Right renal pelvis (tissue), 4 donors: ENCODE measurements at places on chromosomes 11 and 22. TPM values are rescaled to one million over a fixed set of nuclear protein-coding genes. Genes with fewer than 3 reads are reported as not detected.

- no peak for DNase-seq
Measured at GRCh38 chr11:109435121-109435742, 13.2 kb downstream of the C11orf87 start.

DNA sequence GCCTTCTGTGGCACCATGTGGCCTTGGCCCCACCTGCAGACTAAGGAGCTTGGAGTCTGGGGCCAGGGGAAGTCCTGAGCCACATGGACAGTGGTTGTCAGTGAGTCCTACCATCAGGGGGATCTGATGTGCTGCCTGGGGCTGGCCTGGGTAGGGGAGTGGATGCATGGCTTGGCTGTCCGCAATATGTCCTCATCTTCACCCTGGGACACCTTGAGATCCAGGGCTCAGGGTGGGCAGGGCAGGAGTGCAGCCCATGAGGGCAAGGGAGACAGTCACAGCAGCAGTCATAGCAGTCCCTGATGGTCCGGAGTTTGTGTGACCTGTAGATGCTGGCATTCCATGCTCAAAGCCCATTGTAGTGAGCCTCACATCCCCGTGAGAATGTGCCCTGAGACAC, 256.8 kb upstream of the B3GAT1 start:
- DNase-seq, result no peak

GRCh38 chr11:61004761-61005181, 33.3 kb downstream of the CD6 start:
- DNase-seq, result no peak

GRCh38 chr11:47152126-47152952, 24.3 kb downstream of the ARFGAP2 start:
- no peak for DNase-seq

Gene ACTN3
- polyA plus RNA-seq, result 0.53 TPM

Gene CALCB
- polyA plus RNA-seq, result 2.8 TPM

Gene SCGB2A2
- not detected for polyA plus RNA-seq

- DNase-seq, result no peak
Measured at GRCh38 chr11:102724904-102725500, at the start of gene MMP8. Gene MMP8 (minus strand): TSS chr11:102724954. CDS start chr11:102724855, 99 bp downstream.

DNA sequence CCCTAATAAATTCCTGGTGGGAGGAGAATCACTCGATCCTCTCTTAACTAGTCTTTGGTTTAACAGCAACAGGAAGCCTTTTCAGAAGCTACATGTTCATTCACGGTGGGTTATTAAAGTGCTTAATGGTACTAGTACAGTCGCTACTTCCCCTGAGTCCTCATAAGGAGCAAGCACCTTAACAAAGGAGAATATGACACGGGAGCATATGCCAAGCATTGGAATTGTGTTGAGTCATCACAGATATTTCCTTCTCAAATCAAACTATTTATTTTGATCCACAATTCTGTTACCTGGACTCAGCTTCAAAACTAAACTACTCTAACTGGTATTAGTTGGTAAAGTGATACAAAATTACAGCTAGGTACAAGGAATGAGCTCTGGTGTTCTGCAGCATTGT, 177.5 kb upstream of the CTSC start:
- no peak for DNase-seq

Gene C11orf65
- 2.0 TPM for polyA plus RNA-seq

- no peak for DNase-seq
Measured at GRCh38 chr22:25420471-25420924, 144.0 kb upstream of the GRK3 start.

- DNase-seq, result no peak
Measured at GRCh38 chr11:73277467-73277866, 5.3 kb downstream of the P2RY6 start.

DNA sequence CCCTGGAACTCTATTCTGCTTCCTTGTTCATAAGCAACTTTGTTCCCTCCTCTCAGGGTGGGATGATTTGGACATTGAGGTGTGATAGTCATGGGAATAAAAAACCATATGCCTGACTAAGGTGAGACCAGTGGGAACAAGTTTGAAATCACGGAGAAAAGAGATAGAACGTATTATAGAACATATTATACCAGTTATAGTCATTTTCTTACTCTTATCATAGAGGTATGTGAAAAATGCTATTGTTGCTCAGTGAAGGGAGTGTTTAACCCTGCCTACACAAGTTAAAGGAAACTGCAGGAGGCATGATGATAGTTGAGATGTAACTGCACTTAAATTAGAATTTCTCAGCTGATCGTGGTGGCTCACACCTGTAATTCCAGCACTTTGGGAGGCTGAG, 15.5 kb downstream of the OR6Q1 start:
- no peak for DNase-seq

DNA sequence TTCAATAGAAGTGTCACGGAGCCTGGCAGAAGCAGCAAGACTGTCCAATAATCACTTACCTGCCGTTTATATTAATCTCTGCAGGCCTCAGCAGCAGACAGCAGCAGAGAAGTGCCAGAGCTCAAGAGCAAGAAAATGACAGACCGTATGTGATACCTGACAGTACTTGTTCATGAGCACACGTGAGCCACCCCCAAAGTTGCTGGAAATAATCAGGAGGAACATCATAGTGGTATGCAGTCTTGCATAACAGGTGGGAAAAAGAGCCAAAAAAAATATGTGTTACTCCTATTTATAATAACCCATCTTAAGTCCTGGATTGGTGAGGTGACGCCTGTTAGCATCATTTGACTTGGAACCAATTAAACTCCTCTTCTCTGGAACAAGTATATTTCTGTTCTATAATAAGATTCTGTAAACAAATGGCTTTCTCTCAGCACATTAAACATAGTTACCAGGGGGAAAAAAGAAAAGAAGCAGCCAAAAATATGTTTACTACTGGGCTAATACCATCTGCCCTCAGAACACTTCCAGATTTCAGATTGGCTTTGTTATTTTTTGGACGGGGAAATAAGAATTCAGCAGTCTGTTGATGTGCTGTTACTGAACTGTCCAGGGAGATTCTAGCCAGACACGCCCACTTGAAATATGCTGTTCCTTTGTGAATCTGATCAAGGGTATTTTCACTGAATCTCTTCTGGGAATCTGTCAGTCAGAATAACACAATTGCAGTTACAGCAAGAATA, 7.9 kb upstream of the SLN start:
- DNase-seq, result no peak

DNA sequence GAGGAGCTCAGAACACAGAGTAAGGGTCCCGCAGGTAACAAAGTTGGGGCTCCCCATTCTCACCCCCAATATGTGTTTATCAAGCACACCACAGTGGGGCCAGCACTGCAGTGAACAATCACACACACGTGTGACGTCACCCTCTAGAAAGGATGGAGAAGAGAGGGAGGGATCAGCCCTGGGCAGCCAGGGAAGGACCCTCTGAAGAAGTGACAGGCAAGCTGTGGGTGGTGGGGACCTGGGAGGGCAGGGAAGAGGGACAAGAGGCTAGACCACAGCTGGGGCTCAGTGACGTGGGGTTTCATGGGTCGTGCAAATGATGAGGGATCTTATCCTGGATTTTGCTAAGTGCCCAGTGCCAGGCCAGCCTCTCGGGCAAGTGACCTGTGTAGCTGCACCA, 28.7 kb upstream of the MYEOV start:
- DNase-seq, result no peak

DNA sequence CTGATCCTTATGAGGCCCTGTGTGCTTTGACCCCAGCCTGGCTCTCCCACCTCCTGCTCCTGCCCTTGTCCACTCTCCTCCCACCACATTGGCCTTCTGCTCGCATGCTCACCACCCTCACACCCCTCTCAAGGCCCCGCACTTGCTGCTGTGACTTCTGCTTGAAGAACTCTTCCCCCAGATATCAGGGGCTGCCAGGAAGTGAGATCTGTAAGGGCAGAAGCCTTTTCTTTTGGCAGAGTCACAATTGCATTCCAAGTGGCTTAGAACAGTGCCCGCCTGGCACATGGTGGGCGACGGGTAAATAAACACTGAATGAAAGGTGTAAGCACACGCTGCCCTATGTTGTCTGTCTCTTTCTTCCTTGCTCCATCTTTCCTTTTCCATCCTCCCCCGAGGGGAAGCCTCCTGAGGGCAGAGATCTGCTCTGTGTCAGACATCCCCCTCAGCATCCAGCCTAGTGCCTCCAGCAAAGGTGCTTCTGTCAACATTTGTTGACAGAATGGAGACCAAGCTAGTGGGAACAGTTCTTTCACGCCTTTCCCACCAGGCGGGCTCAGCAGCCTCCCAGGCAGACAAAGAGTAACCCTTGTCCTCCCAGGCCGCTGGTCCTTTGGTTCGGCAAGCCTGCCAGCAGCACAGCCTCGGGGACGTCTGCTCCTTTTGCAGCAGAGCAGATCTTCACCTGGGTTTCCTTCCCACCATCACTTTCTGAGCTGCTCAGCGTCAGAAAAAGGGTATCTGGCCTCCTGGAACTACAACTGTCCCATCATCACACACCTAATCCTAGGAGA, 10.0 kb upstream of the PEX26 start:
- no peak for DNase-seq

- no peak for DNase-seq
Measured at GRCh38 chr11:69452206-69452987, 29.1 kb upstream of the LINC01488 start.

Gene SEZ6L
- 0.13 TPM for polyA plus RNA-seq

GRCh38 chr22:20721409-20722218, 52.3 kb upstream of the SERPIND1 start:
- DNase-seq, result no peak

GRCh38 chr11:29161191-29161590, 855.6 kb downstream of the KCNA4 start:
- DNase-seq, result no peak

DNA sequence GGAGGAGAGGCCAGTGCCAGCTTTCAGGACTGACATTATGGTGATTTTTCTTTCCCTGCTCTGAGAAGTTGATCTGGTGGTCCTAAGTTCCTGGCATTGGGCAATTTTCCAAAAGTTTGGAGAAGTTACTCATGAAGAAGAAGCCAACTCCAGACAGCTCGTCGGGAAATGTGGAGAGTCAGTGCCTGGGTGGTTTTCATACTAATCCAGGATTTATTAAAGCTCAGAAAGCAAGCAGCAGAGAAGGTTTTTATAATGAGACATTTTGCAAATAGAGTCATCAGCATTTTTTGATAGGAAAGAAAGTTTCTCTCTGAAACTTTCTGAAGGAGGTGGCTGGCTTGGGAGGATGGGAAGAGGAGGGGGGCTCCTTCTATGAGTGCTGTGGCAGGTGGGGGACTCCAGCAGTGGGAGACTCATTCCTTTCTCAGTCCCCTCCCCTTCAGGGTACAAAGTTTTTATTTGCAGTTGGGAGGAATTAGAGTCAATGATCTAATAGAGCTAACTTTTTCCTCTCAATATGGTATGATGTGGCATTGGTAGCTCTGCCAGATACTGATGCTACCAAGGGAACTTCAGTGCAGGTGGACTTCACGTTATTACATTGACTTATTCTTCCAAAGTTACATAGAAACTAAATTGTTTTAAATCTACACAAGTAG, 55.4 kb downstream of the LIF start:
- DNase-seq, result no peak

DNA sequence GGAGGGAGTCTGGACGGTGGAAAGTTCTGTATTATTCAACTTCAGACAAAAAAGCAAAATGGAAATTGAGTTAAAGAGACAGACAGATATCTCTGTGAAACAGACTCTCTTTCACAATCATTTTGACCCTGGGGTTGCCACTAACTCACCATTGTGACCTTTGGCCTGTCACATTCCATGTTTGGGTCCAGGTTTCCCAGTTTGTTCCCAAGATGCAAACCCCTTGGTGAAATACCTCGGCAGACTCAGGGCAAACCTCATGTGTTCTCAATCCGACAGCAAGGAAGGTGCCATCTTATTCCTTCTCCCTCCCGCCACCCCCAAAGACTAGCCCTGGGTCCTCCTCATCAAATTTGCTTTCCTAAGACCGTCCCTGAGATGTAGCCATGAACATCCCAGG, 41.8 kb downstream of the GALNT18 start:
- DNase-seq, result no peak

GRCh38 chr22:33678523-33678922, 241.8 kb downstream of the LARGE1 start:
- no peak for DNase-seq

- DNase-seq, result no peak
Measured at GRCh38 chr11:41486424-41486823, 27.0 kb upstream of the LRRC4C start.

DNA sequence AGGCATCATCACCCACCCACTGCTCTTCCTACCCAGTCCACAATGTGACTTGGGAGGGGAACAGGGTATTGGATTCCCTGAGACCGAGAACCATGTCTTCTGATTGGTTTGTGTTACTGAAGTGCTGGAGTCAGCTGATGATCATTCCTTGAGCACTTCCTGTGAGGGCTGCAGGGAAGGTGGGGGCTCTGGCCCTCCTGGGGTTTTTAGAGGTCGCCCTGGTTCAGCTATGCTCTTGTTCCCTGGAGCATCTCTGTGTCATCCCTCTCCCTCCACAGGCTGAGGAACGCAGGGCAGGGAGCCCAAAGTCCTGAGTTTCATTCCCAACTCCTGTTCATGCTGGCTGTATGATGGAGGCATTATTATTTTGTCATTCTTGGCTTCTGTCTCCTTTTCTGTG, 6.7 kb downstream of the ZC3H7B start:
- no peak for DNase-seq

- no peak for DNase-seq
Measured at GRCh38 chr11:15289723-15290122, 175.0 kb downstream of the INSC start.

- no peak for DNase-seq
Measured at GRCh38 chr11:75907906-75908527, 93.0 kb downstream of the UVRAG start.

- DNase-seq, result no peak
Measured at GRCh38 chr22:50676661-50677492, 4.3 kb downstream of the SHANK3 start.

DNA sequence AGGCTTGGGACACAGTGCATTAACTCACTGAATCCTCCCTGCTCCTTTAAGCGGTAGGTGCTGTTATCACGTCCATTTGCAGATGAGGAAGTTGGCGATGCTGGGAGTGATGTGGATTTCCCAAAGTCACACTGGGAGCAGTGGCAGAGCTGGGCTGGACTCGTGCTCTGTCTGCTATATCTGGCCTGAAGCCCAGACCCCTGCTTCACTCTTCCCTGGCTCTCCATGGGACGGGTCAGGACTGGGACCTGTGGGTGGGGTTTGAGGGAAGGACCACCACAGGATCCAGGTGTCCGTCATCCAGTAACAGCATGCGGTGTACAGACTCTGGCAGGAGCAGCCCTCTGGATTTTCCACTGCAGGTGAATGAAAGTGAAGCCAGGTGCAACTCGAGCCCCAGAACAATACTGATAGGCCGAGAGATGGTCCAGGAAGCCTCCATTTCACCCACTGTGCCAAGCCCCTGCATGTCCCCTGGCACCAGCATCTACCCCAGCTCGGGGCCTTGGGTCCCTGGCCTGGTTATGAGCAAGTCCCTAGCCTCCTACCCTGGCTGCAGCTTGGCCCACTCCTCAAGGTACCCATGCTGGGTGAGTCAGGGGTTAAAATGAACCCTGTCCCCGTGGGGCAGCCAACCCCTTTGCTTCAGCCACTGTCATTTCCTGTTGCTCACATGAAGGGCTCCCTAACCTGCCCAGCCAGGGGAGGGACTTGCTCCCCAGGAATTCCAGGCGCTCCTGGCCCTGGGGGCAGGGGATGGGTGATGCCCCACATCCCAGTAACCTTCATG, 4.2 kb downstream of the USP2 start:
- DNase-seq, result no peak
